HCT116 (cell line): ENCODE measurements at places on chromosomes 7 and 10. TPM values are rescaled to one million over a fixed set of nuclear protein-coding genes. Genes with fewer than 3 reads are reported as not detected.

The SEMA3D gene
- 1.4 TPM for total RNA-seq

The OR2A1 gene
- not detected for total RNA-seq

The GBF1 gene
- 58.9 TPM for total RNA-seq

The NUTM2B gene
- 1.4 TPM for total RNA-seq

The TCERG1L gene
- total RNA-seq, result not detected

The HDAC9 gene
- 4.3 TPM for total RNA-seq

The COBL gene
- total RNA-seq, result 19.3 TPM

The TLX1 gene
- not detected for total RNA-seq

The GPNMB gene
- total RNA-seq, result 2.8 TPM

The IFRD1 gene
- total RNA-seq, result 43.6 TPM

The GTF2IRD1 gene
- total RNA-seq, result 34.5 TPM

The PDSS1 gene
- 23.5 TPM for total RNA-seq

The ZKSCAN1 gene
- total RNA-seq, result 61.2 TPM

The BZW2 gene
- 119 TPM for total RNA-seq

The TFEC gene
- 0.12 TPM for total RNA-seq

The TDRD1 gene
- total RNA-seq, result not detected

The SPDYE6 gene
- total RNA-seq, result not detected

The NPY4R gene
- not detected for total RNA-seq

The PNLIPRP3 gene
- total RNA-seq, result not detected

The TBC1D12 gene
- 7.1 TPM for total RNA-seq

The SLC13A1 gene
- not detected for total RNA-seq

The NME8 gene
- not detected for total RNA-seq

The SAMD9 gene
- 5.3 TPM for total RNA-seq

The PRRT4 gene
- total RNA-seq, result 4.0 TPM

The HABP2 gene
- total RNA-seq, result 0.20 TPM

The ENTPD1 gene
- 0.37 TPM for total RNA-seq
